Activated naive CD8-positive, alpha-beta T cell treated with anti-CD3 and anti-CD28 coated beads for 36 hours (primary cell): ENCODE measurements at places on chromosomes 2 and 18.

GRCh38 chr2:2260696-2261268, 70.3 kb downstream of the MYT1L start:
- no peak for DNase-seq

- DNase-seq = no peak
Observed at GRCh38 chr2:16221461-16222010, 281.2 kb downstream of the MYCN start.

GRCh38 chr2:12326449-12327190, 390.1 kb upstream of the TRIB2 start:
- DNase-seq = no peak

DNA sequence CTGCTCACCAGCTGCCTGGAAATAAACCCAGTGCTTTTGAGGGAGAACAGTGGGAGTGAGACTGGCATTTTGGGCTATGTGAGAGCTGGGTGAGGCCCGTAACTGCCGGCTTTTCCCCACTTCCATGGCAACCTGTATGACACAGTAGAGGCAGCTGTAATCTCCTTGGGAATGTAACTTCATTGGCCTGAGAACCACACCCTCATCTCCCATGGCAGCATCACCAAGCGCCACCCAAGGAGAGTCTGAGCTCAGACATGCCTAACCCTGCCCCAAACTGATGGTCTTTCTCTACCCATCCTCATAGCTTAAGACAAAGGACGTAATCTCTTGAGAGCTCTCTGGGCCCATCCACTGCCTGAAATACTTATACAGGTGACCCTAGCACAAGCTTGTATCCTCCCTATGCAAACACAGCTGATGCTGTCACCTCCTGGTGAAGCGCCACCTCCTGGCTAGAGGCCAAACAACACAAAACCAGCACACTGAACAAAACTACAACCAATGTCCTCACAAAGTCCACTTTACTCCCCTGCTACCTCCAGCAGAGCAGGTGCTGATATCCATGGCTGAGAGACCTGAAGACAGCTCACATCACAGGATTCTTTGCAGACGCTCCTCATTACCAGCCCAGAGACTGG, 763.4 kb upstream of the NRXN1 start:
- no peak for DNase-seq

- no peak for DNase-seq
Observed at GRCh38 chr2:220682616-220683015, 889.5 kb downstream of the EPHA4 start.

DNA sequence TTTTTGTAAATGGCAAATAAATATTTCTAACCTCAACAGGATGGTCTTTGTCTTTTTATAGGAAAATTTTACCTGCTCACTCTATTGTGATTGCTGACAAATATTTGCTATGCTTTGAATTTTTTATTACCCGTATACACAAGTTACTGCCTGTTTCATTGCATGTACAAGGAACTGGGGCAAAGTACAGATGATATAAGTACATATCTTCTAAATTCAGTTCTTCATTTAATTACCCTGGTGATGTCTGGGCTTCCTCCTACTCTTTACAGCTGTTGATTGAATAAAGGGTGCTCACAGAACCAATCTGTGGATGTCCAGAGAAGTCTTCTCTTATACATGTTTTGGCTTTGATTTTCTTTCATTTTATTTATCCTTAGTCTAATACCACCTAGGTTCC, 26.5 kb downstream of the KCNE4 start:
- no peak for DNase-seq

DNA sequence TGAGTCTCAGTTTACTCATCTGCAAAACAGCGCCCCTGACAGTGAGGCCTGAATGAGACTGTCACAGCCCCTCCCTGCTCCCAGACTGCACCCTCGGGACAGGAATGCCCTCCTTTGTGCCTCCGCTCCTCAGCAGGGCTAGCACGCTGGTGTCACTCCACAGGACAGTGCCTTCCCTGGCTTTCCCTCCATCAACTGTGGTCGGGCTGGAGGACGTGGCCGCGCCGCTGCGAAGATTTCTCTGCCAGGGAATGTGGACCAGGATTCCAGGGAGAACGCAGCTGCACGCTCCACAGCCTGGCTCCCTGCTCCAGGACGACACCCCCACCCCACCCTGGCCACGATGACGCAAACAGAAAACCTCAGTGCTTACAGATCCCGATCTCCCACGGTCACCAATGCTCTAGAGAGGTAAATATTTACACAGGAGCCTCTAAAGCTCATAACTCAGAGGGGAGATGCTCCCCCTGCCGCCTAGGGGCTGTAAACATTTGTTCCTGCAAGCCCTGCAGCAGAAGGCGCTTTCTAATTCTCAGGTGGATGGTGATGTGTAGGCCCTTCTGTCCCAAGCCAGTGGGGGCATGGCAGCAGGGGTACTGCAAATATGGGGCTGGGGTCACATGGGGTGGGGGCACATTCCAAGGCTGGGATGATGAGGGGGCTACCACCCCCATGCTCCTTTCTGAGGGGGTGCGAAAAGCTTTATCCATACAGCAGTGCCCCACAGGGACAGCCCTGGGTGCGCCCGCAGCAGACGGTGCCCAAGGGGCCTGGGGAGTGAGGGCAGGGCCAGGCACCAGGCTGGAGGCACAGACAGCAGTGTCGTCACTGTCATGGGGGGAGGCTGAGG, 12.4 kb downstream of the HS6ST1 start:
- no peak for DNase-seq

DNA sequence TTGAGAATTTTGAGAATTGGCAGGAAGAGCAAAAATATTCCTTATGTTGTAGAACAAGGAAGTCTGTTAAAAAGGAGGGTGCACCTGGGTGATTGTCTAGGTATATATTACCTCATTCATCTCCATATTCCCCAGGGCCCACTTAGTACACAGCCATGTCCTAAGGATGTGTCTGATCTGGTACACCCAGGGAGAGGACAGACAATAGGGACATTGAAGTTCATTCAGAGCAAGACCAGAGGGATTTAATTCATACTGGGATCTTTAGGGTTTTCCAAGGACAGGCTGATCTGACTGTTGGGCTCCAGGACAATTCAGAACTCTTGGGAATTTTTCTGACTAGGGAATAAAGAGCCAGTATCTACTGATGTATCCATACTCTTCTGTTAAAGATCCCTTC, 112.1 kb downstream of the PHLPP1 start:
- DNase-seq = no peak

GRCh38 chr2:191233533-191233932, 11.7 kb upstream of the MYO1B start:
- DNase-seq = no peak

DNA sequence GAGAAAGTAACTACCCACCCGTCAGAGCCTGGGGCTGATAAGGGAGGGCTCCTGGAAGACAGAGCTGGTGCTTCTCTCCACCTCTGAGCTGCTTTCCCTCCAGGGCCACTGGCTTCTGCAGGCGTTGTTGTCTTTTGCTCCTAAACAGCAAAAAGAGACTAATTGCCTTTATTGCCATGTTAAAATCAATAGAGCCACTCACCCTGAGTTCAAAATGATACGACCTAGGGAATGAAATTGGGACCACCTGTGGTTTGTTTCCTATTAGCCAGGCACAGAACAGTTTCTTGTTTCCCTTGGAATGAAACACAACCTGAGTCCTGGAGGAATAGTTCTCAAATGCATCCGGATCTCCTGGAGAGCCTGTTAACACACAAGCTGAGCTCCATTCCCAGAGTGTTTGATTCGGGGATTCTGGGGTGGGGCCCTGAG, 45.8 kb downstream of the TCF7L1 start:
- no peak for DNase-seq
